ENCODE measurements at places on chromosomes 16 and 17.

DNA sequence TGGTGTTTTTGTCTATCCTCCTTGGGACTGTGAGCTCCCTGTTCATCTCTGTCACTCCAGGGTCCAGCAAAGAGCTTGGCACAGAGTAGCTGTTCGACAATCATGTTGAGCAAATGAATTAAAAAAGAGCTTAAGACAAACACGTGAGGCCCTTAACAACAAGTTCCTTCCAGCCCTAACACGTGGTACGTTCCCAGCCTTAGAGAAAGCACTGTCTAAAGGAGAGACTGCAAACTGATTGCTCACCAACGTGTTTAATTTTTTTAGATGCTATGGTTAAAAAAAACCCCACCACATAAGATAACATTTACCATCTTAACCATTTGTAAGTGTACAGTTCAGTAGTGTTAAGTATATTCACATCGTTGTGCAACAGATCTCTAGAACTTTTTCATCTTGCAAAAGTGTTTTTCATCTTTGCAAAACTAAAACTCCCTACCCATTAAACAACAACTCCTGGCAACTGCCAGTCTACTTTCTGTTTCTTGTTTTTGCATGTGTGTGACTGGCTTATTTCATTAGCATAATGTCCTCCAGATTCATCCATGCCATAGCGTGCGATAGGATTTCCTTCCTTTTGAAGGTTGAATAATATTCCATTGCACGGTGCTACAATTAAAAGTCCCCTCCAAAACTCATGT is 28.2 kb downstream of the LAT start:
- no peak for DNase-seq

DNA sequence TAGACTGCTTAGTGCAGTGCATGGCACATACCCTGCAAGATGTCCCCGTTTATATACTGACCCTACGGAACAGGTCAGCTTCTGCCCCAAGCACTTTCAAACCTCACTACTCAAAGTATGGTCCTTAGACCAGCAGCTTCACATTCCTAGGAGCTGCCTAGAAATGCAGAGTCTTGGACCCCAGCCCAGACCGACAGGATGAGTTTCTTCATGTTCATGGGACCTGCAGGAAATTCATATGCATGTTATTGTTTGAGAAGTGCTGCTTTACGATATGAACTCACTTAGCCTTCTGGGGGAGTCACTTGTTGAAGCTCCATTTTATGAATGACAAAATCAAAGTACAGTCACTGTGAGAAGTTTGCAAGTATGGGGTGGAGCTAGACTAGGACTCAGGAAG is 82.6 kb downstream of the DYNLRB2 start:
- no peak for DNase-seq

DNA sequence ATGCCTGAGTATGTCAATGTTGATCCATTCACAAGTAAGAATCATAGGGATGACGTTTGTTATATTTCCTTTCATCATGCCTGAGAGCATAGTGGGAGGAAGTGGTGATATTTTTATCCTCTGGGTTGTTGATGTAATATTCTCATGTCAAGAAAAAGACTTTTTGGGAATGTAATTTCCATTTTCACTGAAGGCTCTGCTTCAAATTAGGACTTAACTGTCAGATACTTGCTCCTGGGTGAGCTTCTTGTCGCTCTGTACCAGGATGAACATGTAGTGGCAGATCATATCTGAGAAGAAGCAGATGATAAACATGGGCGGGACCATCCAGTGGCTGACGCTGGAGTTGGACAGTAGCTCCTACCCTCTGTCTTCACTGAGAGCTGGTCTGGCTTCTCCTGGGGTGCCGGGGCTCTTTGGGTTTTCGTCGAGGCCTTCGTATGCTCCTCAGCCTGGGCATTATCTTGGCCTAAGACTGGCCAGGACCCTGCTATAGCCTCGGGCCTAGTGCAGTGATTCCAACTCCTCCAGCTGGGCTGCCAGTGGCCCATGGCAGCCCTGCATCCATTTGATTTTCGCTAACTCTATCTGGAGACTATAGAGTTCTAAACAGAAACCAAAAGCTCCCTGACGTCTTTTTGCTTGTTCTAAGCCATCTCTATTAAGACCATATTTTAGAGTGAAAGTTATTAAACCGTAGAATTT is 19.7 kb downstream of the CYB5B start:
- DNase-seq: no peak

GRCh38 chr17:1344521-1344920 is 55.5 kb downstream of the YWHAE start:
- no peak for DNase-seq

GRCh38 chr17:33241390-33241789 is 51.7 kb downstream of the ASIC2 start:
- no peak for DNase-seq

DNA sequence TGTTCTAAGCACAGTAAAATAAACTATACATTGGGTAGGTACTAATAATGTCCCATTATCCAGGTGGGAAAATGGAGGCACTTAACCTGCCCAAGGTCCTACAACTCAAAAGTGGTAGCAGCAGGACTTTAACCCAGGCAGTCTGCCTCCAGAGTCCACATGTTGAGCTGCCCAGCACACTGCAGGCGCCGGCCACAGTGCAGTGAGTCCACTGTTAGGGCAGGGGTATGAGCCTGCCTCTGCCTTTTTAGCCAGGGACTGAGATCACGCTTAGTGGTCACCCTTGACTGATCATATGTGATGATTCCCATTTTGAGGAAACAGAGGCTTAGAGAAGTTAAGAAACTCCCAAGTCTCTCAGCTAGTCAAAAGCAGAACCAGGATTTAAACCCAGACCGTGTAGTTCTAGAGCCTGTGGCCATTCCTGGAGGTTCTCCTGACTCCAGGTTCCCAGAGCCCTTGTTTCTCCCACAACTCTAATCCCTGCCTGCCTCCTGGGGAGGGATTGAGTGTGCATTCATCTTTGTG is 8.4 kb downstream of the CES1 start:
- DNase-seq: no peak

DNA sequence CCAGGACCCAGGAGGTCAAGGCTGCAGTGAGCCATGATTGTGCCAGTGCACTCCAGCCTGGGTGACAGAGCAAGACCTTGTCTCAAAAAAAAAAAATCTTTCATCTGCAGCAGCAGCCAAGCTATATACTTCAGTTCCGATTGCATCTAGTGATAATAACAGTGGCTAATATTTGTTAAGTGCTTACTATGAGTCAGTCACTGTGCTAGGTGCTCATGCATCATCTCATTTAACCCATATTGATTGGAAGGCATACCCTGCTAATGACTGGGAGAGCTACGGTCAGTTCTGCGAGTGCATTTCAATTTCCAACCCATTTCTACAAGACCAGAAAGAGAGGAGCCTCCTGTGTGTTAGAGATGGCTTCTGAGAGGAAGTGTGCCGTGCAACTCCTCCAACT is 7.7 kb upstream of the TUBG2 start:
- no peak for DNase-seq

GRCh38 chr17:40298726-40299125 is 10.3 kb upstream of the RARA start:
- no peak for DNase-seq

- no peak for DNase-seq
Observed at GRCh38 chr16:2205967-2206313, 686 bp downstream of the MLST8 start.

- DNase-seq: no peak
Observed at GRCh38 chr16:5062051-5062450, 3.7 kb downstream of the C16orf89 start.

DNA sequence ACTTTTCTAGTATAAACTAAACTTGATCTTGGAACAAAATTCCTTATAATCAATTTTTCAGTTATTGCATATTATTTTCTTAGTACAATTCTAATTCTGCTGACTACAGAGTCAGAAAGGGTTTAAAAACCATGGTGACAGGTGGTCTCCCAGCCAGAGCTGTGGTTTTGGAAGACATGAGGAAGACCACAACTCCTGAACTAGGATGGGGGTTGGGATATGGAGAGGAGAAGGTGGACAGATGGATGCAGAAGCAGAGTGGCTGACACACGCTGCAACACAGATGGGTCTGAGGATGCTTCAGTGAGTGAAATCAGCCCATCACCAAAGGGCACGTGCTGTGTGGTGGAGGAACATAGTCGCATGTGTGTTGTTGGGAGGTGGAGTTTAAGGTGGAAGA is 187.7 kb downstream of the LGALS9B start:
- no peak for DNase-seq

- DNase-seq: no peak
Observed at GRCh38 chr17:40501499-40501911, at the start of gene TNS4. TNS4 (minus strand) TSS chr17:40501623; CDS start chr17:40496425, 5,198 bp downstream.

DNA sequence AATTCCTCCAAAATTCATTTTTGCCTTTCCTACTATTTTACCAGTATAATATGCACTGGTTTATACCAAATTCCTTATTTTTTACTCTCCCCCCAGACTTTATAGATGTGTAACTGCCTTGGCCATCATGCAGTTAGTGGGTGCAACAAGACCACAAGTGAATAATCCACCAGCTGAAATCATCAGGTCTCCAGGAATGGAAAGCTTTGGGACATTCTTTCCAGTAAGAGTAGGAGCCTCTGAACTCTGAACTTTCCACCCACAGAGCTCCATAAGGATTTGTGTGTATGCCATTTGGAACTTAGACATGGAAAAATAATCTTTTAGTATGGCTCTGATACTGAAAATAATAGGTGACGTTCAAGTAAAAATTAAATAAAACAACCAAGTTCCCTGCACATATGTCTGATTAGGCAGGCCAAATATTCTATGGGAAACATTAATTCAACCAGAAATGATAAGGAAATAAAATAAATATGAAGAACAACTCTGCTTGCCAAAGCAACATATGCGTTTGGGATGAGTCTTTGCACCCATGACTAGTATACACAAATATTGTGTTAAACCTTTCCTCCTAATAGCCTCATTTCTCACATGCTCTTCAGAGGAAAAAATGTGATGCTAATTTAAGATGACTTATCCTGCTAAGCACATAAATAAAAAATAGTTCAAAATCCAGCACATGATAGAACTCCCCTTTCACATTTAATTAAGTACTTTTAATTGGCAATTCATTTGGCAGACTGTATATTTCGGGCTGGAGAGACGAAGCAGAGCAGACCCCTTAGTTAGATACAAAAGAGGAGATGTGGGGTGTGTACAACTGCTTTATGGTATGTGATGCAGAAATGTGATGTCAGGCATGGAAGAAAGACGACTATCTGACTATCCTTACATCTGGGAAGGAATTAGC is 11.6 kb upstream of the LYRM9 start:
- DNase-seq: no peak

DNA sequence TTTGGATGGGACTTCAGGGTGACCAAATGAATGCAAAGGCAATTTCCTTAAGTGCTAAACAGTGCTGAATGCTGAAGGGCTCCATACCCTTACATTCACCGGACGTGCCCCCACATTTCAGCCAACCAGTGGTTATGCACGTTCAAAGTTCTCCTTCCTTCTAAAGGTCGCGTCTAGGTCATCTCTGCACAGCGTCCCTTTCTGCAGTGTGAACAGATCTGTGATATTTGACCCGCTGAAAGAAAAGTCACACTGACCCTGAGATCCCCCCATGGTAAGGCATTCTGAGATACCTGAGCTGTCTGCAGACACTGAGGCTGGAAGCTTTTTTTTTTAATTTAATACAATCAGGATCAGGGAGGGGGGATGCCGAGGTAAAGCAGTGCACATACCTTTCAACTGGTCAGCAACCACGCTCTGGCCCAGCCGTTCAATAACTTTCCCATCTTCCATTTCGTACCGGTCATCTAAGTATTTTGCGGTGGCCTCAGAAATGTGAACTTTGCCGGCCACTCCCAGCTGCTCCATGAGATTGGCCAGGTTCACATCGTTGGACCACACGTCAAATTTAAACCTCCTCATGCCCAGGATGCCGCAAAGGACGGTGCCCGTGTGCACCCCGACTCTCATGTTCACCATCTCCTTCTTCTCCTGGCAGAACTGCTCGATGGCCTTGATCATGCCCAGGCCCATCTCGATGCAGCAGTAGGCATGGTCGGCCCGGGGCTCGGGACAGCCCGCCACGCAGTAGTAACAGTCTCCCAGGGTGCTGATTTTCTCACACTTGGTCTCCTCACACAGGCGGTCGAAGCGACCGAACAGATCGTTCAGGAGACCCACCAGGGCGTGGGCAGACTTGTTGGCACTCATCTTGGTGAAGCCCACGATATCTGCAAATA is 2.6 kb downstream of the ADCY9 start:
- no peak for DNase-seq

DNA sequence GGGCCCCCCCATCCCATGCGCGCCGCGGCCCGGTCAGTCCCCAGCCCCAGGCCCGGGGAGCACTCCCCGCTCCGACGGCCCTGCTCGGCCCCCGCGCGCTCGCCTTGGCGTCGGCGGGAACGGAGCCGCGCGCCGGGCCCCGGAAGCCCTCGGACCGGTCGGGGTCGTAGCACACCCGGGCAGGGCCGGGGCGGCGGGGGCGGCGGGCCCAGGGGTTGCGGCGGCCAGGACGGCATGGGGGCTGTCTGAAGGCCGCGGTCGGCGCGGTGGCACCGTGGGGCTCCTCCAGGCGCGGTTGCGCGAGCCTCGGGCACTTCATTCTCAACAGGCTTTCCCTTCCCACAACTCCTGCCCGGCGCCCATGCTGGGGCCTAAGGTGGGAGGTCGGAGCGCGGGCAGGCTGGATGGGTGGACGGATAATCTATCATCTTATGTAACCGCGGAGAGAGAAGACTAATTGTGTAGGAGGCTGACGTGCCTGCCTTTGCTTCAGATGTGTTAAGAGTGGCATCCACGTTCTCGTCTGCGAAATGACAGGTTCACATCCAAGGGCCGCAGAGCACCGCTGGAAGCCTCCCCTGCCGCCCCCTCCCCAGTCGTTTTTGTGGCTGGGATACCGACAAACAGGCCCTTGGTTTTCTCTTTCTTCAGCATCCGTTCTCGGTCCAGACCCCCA is 708 bp downstream of the BAIAP2 start:
- DNase-seq: no peak

DNA sequence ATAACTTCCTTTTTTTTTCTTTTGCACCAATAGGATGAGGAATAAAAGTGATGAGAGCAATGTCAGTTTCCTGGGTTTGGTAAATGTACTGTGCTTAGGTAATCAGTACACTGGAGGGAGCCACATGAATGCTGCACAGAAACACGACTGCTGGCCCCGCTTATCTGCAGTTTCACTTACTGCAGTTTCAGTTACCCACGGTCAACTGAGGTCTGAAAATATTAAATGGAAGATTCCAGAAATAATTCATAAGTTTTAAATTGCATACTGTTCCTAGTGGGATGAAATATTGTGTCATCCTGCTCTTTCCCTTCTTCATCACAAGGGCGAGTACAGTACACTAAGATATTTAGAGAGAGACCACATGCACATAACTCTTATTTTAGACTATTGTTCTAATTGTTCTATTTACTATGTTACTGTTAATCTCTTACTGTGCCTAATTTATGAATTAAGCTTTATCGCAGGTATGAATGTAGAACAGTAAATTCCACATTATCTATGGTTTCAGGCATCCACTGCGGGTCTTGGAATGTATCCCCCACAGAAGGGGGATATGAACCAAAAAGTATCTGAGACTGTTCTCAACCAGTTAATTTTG is 6.4 kb upstream of the LGALS3BP start:
- DNase-seq: no peak

GRCh38 chr16:78094166-78094565 is 5.3 kb upstream of the WWOX start:
- no peak for DNase-seq

GRCh38 chr16:27310576-27311447 is 3.0 kb upstream of the IL4R start:
- no peak for DNase-seq
